ENCODE measurements at places on chromosomes 2 and 18.

DNA sequence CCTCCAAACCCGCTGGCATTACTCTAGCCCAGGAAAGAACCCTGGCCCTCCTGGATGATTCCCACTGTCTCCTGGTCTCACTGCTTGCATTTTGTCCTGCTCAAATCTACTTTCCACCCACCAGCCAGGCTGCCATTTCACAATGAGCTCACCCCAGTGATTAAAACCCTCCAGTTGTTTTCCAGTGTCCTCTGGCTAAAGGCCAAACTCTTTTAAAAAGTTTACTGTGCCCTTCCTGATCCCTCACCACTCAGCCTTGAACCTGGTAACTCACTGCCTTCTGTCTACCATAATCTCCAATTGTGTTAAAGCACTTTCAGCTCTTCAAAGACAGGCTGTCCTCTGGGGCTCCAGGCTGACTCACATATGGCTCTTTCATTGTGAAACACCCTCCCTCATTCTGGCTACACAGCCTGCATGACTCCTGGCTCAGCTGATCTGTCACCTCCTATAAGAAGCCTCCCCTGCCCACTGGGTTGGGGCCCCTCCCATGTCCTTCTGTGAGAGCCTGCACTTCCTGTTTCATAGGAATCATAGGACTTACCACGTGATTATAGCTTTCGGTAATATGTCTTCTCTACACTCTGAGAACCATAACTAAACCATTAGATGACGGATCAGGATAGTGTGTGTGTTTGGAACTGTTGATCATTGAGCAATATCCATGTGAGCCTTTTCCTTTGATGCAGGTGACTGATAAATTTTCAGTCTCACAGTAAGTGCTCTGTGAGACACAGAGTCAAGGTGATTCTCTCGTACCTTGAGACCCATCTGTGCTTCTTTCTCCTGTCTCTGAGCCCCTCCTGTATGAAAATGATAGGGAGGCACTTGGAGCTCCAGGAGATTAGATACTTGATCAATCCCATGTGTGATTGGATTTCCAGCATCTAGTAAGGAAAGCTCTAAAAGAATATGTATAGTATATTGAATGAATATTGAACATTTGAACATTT lies 590.8 kb upstream of the ID2 start:
- DNase-seq = peak; percentile 99

DNA sequence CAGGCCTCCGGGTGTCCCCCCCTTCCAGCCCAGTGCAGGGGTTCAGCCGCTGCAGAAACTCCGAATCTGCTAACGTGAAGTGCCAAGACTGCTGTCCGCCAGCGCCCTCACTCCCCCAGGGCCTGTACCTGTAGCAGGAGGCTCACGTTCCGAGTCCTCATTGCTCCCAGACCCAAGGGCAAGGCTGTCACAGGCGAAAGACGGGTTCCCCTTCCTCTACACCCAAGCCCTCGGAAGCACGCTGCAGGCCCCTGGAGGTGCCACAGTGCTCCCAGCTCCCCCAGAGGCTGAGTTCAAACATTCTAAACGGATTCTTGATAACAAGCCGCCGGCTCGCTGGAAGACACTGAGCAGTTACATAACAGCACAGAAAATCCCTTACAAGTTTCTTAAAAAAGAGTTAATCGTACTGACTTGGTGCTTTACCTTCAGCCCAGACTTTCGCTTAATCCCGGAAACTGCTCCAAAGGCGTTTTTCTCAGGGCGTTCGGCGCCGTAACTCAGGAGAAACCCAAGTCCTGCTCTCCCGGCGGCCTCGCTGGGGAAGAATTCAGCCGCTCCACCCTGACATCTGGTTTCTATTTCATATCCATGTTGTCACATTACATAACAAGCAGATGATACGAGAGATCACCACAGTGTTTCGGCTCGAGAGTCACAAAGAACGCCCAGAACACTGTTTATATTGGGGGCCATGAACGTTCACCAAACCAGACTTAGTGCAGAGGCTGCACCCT lies 92.0 kb downstream of the HDAC4 start:
- DNase-seq = peak; percentile 80

DNA sequence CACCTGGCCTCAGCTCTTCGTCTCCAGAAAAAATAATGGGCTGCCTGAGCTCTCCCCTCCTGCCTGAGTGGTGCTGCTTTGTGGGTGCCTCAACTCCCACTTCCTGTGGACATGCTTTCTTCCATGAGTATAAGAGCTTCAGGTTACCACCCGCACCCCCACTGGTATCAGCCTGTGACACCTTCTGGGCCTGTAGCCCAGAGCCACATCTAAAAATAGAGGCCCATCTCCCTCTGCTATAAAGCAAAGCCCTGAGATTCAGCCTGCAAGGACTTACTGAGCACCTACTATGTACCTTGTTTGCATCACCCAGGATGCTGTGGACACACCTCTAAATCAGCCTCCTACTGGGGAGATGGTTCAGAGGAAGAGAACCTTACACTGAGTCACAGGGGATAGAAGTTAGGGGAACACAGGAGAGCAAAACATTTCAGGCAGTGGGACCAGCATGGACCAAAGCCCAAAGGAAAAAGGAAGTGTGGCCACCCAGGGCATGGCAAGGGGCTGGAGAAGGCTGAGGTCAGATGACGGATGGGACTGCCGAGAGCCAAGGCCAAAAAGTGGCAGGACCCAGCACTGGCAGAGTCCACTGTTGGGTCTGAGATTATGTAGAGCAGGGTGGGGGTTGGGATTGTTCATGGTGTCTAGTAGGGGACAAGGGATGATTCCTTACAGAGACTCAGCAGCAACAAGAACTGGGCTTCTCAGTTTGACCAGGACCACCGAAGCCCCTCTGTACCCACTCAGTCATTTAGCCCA lies 123.7 kb upstream of the PPP1CB start:
- peak; percentile 44 for DNase-seq

DNA sequence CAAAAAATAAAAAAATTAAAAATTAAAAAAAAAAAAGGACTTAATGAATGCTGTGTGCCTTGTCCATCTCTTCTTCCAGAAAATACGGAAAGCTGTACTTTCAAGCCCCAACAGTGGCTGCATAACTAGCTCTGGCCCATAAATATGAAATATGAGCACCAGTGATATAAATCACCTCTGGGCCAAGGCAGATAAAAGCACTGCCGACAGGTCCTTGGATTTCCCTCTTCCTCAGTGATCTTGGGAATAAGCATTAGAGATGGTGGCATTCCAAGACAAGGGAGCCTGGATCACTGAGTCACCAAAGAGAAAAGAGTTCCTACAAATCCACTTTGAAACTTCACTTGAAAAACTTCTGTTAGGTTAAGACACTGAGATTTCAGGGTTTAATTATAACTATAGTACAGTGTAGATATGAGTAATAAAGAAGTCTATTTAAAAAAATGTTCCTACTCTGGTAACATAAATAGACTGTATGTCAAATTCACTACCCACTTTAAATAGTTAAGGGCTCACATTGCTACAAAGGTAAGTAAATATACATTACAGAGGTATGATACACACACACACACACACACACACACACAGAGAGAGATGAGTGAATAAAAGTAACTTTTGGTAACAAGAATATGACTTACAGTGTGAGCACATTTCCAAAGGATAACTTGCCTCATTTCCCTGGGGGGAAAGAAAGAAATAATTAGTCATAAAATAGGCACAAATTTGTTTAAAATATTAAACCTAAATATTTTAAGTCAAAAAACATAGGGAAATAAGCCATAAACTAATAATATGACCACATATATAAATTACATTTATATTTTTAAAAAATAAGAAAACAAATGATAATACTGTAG lies 35.6 kb downstream of the PPP3R1 start:
- DNase-seq = peak; percentile 45

DNA sequence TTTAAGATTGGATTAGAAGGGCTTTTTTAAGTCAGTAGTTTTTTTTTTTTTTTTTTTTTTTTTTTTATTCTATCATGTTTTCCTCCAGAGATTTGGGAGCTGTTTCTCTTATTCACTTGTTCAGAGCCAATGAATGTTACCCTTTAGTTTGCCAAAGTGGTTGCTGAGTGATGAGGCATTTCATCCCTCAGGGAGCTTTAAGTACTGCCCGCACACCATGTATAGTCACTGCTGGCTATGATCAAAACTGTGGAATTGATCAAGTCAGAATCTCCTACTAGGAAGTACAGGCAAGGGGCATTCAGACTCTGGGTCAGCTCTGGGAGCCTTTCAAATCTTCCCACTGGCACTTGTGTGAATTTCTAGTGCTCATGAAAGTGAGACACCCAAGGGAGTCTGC lies 201.6 kb downstream of the IKZF2 start:
- peak; percentile 65 for DNase-seq

- no peak for DNase-seq
These were observed 382.4 kb upstream of the SMIM21 start for GRCh38 chr18:75809926-75810255.

Data from fibroblast of mammary gland (primary cell).